Cerebellum (tissue), 4 donors: ENCODE measurements at places on chromosomes 16 and 17. TPM values are rescaled to one million over a fixed set of nuclear protein-coding genes. Genes with fewer than 3 reads are reported as not detected.
A peak's percentile ranks its signal among the peaks of the same experiment; 100 is the strongest.

The OR3A3 gene
- not detected for total RNA-seq

GRCh38 chr17:35977509-35977908 is 3.8 kb downstream of the CCL16 start:
- DNase-seq: no peak

The RNF222 gene
- not detected for total RNA-seq

- DNase-seq: no peak
These were observed 129.5 kb downstream of the UTP18 start for GRCh38 chr17:51389875-51390274.

The STAT5B gene
- 28.2 TPM for total RNA-seq

DNA sequence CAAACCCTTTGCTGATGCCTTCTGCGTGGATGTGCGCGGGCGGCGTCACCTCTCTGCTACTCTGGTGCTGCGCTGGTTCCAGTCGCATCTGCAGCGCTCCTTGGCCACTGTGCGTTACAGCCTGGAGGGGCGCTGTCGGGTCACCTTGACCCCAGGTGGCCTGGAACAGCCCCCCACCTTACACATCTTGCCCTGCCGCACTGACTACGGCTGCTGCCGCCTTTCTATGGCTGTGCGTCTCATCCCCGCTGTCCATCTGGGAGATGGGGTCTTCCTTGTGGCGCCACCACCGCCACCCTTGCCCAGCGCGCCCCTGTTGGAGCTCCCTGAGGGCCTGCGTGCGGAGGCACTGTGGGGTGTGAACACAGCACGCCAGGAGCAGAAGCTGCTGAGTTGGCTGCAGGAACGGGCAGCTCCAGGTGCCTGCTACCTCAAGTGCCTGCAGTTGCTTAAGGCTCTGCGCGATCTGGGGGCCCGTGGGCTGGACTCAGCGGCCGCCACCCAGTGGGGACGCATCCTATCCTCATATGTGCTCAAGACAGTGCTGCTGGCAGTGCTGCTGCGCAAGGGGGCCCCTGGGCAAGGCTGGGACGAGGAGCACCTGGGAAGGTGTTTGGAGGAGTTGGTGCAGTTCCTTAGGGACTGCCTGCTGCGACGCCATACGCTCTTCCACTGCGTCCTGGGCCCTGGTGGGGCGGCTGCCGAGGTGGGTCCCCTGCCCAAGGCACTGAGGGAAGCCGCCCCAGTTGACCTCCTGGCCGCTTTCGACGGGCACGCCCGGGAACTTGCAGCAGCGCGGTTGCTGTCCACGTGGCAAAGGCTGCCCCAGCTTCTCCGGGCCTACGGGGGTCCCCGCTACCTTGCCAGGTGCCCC is 1.6 kb downstream of the ITPRIPL2 start:
- DNase-seq: no peak

The SP2 gene
- 1.6 TPM for total RNA-seq

- peak; percentile 58 for DNase-seq
These were observed 25.7 kb downstream of the MINK1 start for GRCh38 chr17:4858882-4859260.

DNA sequence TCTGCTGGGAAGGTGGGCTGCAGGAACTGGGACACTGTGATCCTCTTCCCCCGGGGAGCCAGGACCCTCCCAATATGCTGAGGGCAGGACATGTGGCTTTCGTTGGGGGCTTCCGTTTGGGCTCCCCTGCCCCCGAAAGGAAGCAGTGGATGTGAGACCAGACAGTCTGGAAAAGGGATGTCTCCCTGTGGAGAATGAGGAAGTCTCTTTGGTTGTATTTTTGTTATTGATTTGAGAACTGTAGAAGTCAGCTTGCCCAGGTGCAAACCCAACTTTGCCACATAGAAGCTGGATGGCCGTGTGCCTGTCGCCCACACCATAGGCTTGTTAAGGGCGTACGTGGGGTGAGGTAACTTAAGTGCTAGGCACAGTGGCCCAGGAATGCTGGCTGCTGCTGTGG is 18.8 kb downstream of the LLGL2 start:
- DNase-seq: no peak

DNA sequence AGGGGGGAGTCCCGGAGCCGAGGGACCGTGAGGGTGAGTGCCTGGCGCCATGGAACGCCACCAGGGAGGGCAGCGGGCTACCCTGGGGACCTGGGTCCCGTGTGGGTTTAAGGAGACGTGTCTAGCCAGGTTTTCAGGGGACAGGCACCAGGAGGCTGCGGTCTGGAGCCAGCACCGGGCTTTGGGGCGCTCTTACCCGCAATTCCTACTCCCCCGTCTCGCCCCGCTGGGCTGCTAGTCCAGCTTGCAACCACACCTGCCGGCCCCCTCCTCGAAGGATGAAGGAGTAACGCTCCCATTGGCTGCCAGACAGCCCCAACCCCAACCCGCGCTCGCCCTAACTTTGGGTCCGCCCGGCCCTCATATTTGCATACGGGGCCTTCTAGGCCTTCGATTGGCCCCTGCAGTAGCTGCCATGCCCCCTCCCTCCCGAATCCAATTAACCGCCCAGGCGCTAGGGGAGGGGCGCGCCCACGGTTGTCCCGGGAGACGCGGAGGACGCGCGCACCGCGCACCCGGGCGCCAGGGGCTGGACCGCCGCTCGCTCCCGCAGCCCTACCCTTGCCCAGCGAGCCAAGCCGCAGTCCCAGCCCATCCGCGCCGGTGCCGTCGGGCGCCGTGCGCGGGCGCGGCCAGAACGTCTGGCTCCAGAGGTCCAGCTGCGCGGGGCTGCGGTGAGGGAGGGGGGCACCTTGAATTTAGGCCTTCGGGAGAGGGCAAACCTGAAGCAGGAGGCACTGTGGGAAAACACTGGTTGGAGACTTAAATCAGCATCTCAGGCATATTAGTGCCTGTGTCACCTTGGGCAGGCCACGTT is at the start of gene TTLL6:
Gene TTLL6, minus strand, starts transcription at position 456 of the 817 bp plus-strand sequence. Its CDS starts 157 bp downstream, at position 299.
- peak; percentile 41 for DNase-seq

The LUC7L gene
- 126 TPM for total RNA-seq

- DNase-seq: no peak
These were observed 12.4 kb upstream of the CACNG4 start for GRCh38 chr17:66952031-66952524.
